ENCODE measurements at places on chromosomes 5 and 9.

DNA sequence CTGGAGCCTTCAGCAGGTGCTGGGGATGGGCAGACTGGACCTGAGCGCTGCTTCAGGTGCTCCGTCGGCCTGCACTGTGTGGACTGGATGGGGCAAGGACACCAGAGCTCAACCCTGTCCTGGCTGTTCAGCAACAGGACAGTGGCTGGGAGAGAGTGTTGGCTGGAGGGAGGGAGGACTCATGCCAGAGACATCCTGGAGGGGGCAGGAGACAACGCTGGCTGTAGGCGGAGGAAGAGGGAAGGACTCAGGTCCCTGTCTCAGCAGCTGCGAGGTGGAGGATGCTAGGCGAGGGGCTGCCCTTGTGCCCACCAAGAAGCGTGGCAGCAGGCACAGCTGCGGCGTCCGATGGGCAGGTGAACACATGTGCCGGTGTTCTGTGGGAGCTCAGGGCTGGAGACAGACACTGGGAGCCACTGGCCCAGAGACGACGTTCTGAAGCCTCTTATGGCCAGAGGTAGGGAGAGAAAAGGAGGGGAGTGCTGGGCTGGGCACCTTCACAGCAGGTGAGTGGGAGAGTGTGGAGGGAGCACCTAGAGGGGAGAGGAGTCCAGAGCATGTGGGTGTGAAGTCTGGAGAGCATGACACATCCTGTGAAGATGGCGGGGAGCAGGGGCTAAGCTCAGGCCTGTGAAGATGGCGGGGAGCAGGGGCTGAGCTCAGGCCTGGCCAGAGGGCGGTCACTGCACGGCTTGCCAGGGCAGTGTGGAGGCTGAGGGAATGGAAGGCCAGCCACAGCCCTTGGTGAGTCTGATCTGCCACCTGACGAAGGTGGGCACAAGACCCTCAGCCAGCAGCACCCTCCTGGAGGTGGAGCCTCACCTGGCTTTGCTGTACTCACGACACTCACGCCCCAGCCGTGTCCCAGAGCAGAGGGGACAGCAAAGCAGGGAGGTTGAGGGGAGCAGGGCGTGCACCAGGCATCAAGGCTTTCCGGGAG is 79.1 kb upstream of the FCN1 start:
- DNase-seq, result no peak

- no peak for DNase-seq
These were observed 25.5 kb downstream of the OLFML2A start for GRCh38 chr9:124802426-124802825.

GRCh38 chr9:72292874-72293607 is 72.0 kb downstream of the ZFAND5 start:
- DNase-seq, result peak; percentile 48

GRCh38 chr5:165836046-165836445 is 2330.6 kb downstream of the MAT2B start:
- DNase-seq, result no peak

GRCh38 chr5:28523888-28524635 is 1485.7 kb upstream of the CDH9 start:
- DNase-seq, result no peak

DNA sequence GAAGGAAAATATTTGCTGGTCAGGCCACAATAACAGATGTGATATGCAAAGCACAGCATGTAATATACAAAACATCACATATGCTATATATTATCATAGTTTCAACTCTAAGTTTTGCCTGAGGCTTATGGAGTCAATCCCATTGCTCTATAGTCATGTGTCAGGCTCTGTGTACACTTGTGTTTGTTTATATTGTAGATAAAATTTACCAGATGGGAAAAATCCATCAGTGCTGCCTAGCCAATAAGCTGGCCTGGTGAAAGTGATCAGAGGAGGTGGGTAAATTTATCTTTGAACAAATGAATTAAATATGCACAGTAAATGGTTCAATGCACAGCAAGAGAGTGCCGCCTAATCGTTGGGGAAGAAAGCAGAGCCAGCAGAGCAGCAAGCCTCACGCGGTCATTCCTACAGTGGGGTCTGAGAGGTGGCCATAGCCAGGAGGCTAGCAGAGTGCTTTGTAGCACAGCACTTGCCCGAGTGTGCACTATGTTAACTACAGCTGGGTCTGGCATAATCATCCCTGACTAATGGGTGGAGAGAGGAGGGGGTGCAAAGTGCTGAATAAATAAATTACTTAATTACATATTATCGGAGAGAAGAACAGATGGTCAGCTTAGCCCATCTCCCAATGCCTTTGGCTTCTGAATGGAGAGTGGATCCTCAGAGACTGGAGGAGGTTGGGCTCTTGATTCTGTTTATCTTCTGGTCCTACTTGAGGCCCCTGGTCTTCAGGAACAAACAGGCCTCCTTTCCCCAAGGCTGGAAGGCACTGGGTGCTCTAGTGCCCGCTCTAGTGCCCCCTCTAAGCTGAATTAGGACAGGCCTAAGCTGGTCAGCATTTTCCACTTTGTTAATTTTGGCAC is 153.5 kb downstream of the MAT2B start:
- DNase-seq, result no peak

DNA sequence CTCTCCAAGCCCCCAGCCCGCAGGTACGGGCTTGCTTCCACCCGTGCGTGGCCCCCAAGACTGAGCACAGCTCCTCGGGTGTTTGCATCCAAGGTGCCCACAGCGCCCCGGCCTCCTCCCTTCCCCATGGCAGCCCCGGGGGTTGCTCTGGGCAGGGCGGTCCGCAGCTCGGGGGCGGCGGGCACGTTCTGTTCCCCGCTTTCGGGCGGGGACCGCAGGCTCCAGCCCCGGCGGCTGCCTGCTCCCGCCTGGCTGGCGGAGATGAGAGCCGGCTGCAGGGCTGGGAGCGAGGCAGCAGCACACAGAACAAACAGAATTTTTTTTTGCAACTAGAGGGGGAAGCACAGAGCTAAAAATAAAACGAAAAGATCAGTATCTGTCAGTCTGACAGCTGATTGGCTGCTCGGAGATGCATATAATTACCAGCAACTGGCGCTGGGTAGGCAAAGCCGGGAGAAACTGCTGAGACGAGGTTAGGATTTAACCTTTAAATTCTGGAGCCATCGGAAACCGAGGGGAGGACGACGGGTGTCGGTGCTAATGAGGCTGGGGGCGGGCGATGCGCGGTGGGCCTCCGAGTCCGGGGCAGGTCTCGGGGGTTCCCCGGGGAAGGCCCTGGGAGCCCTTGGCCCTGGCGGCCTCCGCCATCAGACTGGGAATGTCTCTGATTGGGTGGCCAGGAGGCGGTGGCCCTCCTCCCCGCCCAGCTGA is 142.7 kb upstream of the IER5L start:
- no peak for DNase-seq

- DNase-seq, result no peak
These were observed 167.1 kb downstream of the PIK3R1 start for GRCh38 chr5:68382640-68383039.

DNA sequence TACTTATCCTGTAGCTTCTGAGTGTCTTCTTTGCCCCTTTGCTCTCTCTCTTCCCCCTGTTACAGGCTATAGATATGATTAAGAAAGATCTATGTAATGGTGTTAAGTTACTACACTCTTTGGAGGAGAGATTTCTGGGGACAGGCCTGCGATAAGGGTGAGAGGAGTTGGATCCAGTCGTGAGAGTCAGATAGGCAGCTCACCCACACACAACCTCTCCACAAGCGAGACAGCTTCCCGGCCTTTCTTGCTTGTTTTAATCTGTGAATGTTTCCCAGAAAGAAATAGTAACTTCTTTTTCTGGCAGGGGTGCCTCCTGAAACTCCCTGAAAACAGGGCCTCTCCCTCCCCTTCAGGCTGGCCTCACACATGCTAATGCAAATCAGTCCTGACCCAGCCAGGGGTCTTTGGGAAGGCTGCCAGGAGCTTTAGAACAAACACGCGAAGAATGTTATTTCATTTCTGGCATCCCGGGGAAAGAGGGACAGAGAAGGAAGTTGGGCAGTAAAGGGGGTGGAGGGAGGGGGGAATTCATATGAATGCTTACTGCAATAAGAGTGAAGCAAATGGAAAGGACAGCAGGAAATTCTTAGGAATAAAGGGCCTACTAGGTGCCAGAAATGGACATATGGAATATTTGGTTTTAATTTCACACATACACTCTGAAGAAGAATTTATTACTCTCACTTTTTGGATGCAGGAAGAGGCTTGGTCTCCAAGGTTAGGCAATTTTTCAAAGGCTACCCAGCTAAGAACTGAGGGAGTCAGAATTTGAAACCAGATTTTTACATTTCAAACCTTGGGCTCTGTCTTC is 215.8 kb upstream of the TRIM32 start:
- DNase-seq, result peak; percentile 86

DNA sequence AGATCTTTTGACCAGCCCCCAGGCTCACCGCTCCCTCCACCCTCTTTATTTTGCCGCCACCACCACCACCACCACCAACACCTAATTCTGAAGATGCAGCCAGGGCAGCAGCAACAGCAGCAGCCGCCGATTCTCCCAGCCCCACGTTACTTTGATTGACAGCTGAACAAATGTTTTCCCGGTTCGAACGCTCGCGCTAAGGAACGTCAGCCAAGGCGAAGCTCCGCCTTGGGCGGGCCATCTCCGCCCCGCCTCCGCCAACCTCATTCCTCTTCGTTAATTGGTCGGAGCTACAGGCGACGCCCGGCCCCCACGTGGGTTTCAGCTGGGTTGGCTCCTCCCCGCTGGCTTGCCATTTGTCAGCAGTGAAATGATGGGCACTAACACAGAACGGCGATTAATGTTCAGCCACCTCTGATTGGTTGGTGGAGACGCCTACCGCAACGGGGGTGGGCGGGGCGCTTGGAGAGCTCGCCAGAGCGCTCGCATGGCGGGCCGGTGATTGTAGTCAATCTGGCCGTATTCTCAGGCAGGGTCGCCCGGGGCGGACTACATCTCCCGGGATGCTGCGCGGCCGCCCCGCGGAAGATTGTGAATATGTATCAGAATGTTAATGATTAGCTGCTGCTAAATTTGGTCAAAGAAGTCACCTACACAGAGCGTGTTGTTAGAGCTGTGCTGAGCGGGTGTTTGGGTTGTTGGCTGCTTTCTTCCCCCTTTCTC is at the start of gene TLE4:
TSS of gene TLE4 (plus strand) at position 657 of the 723 bp plus-strand sequence. CDS start 826 bp downstream, outside the sequence.
- DNase-seq, result peak; percentile 99

- DNase-seq, result no peak
These were observed 52.3 kb downstream of the NLN start for GRCh38 chr5:65774346-65774745.

DNA sequence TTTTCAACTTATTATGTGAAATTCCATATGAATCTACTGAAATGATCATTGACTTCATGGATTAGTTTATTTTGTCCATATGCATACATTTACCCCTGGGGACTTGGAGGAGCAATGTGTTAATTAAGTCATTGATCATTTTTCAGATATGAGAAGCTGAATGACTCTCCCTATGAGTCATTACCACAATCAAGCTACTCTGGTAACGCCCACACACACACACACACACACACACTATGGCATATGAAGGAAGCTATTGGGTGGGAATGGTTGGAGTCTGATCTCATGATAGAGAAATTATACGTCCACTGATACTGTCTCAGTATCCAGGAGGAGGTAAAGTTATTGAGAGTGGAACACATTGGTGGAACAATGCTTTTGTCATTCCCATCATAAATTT is 528.9 kb downstream of the AGTPBP1 start:
- DNase-seq, result no peak

DNA sequence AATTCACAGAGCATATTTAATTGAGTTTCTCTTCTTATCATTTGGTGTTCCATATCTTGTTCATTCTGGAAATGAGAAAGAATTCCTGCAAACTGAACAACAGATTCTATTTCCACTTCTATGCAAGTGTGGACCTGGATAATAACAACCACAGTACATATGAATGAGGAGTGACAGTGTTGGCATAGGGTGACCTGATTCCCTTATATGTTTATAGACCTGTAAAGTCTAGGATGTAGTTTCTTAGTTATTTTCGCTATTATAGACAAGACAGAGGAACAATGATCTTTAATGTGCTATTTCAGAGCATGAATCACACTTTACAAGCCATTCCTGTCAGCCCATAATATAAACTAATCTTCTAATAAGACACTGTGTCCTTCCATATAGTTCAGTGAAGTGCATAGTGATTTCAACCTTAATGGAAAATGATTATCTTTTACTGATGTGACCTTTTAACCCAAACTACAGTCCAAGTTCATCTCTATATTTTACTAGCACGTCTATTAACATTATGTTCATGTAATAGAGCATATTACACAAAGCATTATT is 88.2 kb upstream of the FAM174A start:
- no peak for DNase-seq

DNA sequence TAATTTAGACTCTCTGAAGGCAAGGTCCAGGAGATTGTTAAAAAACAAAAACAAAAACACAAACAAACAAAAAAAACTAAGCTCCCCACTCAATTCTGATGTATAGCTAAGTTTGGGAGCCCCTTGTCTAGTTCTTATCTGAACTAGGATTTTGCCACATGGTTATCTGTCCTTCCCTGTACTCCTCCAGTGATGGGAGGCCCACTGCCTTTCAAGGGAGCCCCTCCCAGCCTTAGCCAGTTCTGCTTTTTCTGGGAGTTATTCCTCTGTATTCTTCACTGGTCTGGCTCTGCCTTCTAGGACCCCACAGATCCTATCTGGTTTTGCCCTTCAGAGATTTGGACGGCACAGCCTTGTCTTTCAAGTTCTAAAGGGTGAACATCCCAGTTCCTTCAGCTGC is 2.1 kb upstream of the ALDH1B1 start:
- no peak for DNase-seq

GRCh38 chr9:108213511-108213910 is 642.3 kb downstream of the ACTL7B start:
- DNase-seq, result no peak

DNA sequence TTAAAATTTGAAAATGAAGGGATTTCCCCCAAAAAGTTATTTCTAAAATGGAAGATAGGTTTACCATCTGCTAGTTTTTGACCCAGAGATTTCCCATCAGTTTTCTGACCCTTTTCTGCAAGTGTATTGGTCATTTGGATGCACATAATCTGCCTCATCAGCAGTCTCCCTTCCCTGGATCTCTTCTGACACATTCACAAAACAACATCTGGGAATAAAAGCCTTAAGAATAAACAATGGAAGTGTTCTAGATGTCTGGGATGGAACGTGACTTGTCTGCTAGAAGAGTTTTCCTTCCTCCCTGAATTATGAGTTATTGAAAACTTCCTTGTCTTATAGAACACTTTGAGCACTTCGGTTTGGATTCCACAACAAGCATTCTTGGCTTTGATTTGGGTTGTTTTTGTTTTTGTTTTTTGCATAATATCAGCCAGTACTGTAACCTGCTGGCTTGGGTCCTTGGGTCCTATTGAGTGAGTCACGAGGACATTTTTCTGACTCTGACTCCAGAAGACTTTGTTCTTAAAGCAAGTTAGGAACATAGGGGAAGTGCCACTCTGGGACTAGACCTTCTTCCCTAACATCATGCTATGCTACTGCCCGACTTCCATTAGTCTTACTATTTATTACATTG is 18.2 kb upstream of the ESM1 start:
- DNase-seq, result no peak

DNA sequence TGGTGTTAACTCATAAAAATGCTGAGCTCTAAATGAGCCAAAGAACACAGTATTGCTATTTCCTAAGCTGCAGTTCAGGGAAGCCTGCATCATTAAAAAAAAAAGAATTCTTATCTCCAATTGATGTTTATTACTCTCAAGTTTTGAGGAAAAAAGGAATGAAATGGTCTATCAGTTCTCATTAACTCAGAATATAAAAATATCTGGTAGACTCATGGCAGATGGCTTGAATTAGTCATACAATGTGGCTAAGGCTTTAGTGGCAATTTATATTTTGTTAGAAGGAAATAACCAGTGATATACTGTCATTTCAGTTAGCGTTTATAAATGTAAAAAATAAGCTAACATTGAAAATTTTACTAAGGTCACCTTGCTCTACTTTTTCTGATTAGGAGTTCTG is 1403.4 kb upstream of the C9orf72 start:
- no peak for DNase-seq

- no peak for DNase-seq
These were observed 5.8 kb upstream of the CRHBP start for GRCh38 chr5:76947082-76947503.

GRCh38 chr5:156367597-156367996 is 40.6 kb downstream of the SGCD start:
- DNase-seq, result no peak
